ENCODE measurements at places on chromosomes 6 and 20.

DNA sequence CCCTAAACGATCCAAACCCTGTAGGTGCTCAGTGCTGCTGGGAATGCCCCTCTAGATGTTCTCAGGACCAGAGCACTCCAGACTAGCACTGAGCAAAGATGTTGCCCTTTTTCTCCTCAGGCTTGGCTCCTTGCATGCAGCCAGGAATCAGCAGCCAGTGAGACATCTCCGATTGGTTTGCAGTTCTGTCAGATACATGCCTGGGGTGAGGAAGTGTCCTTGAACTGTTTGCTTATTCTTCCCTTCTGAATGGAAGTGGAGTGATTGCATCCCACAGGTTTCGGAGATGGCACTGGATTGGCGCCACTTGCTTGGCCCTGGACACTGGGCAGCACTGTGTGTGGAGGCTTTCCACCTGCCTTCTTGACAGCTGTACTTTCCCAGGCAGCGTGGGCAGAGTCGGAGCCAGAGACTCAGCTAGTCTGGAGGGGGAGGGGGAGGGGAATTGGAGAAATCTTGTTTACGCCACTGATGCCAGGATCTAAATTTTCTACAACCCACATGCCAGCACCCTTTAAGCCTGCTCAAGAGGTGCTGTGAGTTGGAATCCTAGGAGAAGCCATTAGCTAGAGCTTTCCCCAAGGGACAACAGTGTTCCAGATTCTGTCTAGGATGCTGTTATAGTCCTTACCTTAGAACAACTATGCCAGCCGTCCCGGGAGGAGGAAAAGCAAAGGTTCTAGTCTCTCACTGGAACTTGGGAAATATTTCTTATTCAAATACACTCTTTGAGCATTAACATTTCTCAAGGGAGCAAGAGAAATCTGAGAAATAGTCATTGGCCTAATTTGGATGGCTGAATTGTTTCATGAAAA is 49.2 kb upstream of the SASH1 start:
- DNase-seq, result no peak

DNA sequence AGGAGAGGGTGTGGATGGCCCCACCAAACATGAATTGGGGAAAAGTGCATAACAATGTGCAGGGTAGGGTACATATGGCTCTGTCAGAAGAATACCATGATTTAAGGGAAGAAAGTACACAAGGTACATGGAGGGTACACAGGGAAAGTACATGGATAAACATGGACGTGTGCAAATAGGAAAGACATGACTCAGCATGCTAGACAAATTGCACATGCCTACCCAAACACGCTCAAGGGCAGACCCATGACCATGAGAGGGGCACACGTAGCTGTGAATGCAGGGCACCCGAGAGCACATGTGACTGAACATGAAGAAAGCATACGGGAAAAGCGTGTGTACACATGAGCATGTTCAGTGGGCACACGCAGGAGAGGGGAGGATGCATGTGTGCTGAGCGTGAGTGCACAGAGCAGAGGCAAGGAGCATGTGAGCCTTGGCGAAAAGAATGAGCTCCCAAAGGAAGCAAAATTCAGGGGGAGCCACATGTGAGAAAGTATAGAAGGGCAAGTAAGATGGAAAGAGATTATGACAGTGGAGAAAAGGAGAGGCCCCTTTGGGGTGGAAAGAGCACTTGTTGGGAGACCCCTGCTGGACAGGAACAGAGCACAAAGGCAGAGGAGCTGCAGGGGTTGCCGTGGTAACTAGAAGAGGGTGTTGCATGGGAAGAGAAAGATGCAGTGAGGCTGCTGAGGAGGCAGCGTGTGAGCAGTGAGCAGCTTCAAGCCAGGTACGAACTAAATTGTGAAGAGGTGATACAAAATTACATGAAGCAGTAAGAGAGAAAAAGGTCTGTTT is 17.8 kb downstream of the OR2H2 start:
- no peak for DNase-seq

DNA sequence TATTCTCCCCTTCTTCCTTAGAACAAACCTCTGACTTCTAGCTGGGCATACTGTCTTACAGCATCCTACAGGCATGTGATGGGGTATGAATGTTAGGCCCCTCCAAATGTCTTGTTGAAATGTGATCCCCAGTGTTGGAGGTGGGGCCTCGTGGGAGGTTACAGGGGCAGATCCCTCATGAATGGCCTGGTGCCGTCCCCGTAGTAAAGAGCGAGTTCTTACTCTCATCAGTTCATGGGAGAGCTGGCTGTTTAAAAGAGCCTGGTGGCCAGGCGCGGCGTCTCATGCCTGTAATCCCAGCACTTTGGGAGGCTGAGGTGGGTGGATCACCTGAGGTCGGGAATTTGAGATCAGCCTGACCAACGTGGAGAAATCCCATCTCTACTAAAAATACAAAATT is 15.5 kb downstream of the OVOL2 start:
- DNase-seq, result no peak

GRCh38 chr6:30684386-30685156 is 1.9 kb downstream of the PPP1R18 start:
- peak; percentile 50 for DNase-seq

DNA sequence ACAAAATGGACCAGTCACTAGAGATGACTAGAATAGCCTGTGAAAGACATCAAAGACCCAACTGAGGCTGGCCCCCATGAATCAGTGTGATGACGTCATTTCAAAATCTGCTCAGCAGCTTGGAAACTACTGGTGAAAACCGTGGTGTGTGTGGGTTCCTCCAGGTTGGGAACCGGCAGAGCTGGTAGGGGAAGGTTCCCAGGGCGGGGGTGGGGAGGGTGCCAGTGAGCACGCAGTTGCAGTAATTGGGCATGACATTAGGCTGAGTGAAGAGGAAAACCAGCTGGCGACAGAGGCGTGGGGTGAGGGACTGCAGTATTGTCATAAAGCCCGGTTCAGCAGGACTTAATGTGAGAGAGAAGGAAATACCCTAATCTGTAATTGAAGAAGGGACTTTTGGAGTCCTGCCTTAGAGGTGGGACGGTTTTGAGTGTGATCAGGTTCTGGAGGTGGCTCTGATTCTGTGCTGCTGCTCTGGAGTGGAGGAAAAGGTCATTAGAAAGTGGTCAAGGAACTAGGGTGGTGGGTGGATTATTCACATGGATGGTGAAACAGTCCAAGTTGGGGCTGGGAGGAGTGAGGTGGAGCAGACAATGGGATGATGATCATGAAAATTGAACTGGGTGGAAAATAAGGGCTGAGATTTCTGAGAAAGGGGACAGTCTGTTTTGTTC is 52.0 kb upstream of the MTHFD1L start:
- no peak for DNase-seq

DNA sequence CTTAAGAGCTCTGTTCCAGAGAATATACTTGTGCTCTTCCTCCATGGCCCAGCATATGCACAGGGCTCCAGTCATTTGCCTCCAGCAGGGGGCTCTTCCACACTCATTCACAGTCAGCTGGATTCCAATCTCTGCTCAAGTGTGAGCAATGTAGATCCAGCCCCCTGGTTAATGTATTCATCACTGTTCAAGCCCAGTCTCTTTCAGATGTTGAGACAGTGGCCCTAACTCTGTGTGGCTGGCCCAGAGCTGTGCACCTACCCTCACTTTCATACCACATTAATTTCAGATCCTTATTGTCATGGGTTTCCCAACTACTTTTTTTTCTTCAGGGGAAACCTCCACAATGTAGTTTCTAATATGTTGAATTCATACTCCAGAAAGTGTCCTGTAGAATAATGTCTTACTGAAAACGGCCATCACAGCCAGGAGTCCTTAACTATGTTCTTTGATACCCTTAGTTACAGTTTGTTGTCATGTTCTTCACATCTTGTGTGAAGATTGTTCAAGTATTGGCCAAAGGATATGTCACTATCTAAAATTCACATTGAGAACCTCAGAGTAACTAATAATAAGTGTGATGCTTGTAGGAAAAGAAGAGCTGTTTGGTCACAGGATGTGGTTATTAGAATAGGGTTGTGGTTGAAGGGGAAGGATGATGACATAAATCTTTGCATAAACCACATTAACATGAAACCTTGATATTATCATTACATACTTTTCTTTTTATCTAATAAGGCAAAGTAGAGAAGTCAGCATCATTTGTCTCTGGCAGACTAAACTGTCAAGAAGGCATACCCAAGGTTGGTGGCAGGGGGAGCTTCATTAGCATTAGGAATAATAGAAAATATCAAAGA is 14.4 kb upstream of the HLA-DQA1 start:
- no peak for DNase-seq

GRCh38 chr6:45591890-45592289 is 214.2 kb upstream of the SUPT3H start:
- DNase-seq, result no peak

DNA sequence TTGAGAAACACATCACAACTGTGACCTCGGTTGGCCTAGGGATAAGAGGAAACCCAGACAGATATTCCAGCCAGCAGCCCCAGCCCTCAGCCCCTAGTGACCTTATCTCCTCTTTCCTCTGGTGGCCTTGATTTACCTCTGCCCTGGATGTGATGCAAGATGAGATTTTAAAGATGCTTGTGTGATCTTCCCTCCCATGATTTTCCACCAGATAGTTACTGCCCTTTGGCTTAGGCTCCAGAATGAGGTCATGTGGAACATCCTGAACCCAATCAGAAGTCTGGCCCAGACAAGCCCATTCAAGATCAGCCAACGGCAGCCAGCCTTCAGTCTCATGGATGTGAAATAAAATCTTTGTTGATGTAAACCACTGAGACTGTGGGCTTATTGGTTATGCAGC is 104.0 kb downstream of the BANF2 start:
- DNase-seq, result no peak

DNA sequence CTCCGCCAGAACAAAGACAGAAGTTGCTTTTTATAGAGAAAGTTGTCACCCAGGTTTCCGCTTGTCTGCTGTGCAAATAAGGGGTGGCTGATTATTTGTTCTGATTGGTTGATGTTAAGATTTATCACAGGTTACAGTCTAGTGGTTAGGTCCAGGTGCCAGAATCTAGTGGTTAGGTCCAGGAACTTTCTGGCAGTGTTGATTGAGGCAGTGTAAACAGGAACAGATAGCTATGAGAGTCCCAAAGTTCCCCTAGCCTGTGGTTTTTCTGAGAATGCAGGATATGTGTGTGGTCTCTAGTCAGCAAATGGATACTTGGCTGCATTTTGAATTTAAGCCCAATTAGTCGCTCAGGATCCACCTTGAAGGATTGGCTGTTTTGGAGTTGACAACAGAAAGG is 148.0 kb downstream of the TMEM200A start:
- no peak for DNase-seq

- DNase-seq, result no peak
Observed at GRCh38 chr20:33951171-33951570, 42.5 kb upstream of the RALY start.

GRCh38 chr6:46175976-46176375 is 5.2 kb upstream of the ENPP5 start:
- no peak for DNase-seq

- no peak for DNase-seq
Observed at GRCh38 chr6:134272374-134272773, 45.5 kb downstream of the SGK1 start.

DNA sequence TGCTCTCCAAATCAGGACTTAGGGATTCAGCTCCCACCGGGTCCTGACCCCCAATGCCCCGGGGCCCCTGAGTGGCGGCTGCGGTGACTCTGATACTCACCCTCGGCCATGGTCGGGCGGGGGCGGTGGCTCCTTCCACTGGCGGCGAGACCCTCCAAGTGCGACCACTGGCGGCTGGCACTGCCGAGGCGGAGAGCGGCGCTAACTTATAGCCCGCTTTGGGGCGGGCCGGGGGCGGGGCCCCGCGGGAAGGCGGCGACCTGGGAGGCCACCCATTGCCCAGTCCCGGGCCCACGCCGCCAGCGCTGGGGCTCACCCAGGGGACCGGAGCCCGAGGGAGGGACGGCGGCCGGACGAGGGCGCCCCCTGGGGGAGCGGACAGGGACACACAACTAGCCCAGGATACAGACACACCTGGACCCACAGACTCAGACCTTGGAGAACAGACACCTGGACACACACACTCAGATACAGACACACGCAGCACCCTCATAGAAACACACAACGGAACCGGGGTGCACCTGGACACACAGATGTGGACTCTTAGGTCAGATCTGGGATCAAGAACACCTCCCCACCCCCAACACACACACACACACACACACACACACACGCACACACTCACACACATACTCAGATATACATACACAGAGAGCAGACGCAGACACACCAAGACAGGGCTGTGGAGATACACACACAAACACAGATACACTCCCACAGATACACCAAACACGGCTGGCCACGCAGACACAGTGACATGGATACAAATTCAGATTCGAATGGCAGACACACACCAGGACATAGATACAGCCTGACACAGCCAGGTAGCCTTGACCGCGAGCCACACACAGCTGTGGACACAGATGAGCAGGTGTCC is at the start of gene TGM2:
TGM2 (minus strand) TSS at position 182 of the 877 bp plus-strand sequence; CDS start at position 110, 72 bp downstream.
- peak; percentile 22 for DNase-seq

GRCh38 chr20:33814238-33814712 is 3.1 kb downstream of the CHMP4B start:
- DNase-seq, result peak; percentile 55

DNA sequence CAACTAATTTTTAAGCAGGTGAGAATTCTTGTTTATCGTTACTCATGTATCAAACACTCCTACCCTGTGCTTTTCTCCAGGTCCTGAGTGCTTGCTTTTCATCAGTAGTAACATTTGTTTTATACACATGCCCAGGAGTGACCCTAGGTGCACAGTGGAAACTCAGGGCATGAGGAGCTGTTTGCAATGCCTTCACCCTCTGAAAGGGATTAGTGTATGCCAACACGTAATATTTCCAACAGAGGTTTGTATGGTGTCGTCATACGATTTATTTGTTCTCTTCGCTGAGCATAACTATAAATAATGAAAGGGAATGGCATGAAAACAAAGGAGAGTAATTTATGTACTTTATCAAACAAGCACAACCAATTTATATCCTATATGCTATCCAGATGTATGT is 537.4 kb upstream of the MMS22L start:
- DNase-seq, result no peak

DNA sequence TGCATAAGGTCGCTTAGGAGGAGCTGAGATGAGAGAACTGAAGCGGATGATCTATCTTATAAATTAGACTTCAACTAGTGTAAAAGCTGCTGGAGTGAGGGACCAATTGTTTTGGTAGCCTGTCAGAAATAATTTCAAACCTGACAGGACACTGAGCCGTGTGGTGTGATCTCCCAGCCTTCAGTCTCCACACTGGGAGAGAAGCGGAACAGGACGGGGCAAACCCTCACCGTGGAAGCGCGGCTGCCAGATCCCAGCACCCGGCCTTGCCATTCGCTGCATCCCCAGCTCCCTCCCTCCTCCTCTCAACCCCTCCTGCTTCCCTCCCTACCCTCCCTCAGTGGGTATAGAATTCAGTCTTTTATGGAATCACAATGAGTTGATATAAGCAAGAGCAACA is 900.1 kb upstream of the SLC35B3 start:
- no peak for DNase-seq

DNA sequence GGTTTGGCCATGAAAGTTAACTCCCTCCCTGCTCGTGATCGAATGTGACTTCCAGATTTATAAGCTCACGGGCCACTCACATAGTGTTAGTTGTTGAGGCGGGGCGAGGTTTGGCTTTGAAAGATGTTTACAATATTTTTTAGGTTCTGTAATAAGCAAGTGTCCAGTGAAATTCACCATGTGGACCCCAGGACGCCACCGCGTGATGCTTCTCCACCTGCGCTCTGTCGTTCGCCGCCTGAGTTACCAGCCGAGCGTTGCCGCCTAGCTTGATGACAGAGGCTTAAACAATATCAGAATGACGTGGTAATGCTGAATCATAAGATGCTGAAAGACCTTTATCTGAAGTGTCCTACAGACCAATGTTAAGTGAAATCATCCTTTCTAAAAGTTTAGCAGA is 241.0 kb downstream of the MYLK4 start:
- DNase-seq, result no peak
